Activated T-helper 1 cell treated with anti-CD3 and anti-CD28 coated beads, Interleukin-2, amount 50 U/mL, for 16 hours (primary cell): ENCODE measurements at places on chromosomes 13 and 19.

DNA sequence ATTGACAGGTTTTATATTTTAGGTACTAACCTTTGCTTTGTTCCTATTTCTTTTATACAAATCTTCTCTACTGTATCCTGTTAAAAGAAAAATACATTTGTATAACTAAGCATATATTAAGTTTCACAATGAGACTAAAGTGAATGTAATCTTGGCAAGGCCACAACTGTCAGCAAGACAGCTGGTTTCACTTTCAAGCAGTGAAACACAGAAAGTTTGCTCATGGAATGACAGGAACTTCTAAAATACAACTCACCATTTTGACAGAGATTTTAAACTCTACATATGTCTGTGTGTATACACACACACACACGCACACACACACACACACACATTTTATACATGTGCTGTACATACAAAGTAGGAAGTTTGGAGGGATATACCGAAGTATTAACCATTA is 53.3 kb downstream of the PARP4 start:
- no peak for DNase-seq

DNA sequence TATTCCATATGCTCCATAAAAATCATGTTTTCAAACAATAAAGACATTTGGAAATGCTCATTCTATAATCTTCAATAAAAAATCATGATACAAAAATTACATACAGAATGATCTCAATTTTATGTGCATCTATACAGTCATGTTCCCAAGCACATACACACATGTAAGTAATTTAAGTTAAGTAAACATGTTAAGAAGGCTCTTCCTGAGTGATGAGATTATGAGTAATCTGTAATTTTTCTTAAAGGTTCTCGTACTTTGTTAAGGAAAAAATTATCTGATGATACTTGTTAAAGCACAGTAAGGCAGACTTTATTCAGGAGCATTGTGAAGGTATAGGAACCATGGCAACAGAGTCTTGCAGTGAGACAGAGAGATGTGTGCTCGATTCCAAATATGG is 30.0 kb upstream of the DLEU7 start:
- DNase-seq: no peak

- no peak for DNase-seq
These were observed 237.1 kb downstream of the LHFPL6 start for GRCh38 chr13:39365879-39366278.

DNA sequence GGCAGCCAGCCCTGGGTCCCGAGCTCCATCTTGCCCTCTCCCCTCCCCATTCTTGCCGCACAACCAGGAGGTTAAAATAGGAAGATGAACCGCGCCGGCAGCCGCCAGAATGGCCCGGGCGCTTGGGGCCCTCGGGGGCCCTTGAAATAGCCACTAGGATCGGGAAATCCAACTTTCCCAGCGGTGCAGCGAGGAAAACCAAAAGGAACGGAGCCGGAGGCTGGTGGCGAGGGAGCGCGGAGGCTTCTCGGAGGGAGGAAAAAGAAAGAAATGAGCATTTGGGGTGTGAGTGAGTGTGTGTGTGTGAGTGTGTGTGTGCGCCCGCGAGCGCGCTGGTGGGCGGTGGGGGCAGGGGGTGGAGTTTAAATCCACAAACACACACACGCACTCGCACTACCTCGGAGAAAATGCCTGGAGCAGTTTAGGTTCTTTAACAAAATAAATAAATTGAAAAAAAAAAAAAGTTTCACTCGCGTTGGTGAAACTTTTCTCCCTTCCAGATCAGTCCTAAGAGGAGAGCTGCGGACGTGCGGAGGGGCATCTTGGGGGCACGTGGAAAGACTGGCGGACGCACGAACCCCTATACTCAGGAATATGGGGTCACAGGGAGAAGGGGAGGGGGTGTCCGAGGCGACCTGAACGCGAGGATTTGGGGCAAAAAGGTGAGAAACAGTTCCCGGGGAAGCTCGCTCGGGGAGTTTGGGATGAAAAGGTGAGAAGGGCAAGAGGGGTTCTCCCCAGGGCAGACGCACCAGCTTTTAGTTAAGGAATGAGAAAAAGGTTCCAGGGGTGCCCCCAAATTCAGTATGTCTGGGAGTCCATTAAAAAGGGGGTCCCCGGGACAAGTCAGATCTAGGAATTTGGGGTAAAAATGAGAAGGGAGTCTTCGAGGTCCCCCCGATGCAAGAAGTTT is 1.3 kb downstream of the RFX2 start:
- DNase-seq: peak; percentile 44

DNA sequence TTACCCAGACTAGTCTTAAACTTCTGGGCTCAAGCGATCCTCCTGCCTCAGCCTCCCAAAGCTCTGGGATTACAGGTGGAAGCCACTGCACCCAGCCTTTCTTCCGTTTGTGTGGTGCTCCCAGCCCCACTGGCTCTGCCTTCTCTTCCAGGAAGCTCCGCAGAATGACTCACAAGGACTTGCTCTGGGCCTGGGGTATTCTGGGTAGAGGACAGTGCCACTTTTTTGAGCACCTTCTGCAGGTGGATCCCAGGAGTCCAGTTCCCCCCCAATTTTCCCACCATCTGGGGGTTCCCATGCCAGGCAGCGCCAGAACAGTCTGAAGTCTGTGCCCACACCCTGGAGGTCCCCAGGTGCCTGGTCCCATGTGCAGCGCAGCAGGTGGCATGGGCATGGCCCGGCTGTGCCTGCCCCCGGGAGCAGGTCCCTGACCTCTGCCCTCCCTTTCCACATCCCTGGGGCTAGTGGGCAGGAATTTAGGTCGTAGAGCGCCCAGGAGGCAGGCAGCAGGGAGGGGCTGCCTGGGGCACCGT is 1.6 kb downstream of the REEP6 start:
- DNase-seq: no peak

GRCh38 chr19:34328982-34329381 is 36.0 kb upstream of the GPI start:
- DNase-seq: no peak

GRCh38 chr19:1910177-1910576 is 5.0 kb downstream of the ADAT3 start:
- no peak for DNase-seq

DNA sequence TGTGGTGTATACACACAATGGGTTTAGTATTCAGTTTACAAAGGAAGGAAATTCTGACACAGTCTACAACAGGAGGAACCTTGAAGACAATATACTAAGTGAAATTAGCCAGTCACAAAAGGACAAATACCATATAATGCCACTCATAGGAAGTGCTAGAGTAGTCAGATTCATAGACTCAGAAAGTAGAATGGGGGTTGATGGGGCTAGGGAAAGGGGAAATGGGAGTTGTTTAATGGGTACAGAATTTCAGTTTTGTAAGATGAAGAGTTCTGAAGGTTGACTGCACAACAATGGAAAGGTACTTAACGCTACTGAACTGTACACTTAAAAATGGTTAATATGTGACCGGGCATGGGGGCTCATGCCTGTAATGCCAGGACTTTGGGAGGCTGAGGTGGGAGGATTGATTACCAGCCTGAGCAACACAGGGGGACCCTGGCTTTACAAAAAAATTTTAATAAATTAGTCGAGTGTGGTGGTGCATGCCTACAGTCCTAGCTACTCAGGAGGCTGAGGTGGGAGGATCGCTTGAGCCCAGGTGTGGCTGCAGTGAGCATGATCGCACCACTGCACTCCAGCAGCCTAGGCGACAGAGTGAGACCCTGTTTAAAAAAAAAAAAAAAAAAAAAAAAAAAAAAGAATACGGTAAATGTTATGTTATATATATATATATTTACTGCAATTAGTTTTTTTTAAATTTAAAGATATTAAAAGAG is 45.0 kb downstream of the SLC15A1 start:
- DNase-seq: no peak

DNA sequence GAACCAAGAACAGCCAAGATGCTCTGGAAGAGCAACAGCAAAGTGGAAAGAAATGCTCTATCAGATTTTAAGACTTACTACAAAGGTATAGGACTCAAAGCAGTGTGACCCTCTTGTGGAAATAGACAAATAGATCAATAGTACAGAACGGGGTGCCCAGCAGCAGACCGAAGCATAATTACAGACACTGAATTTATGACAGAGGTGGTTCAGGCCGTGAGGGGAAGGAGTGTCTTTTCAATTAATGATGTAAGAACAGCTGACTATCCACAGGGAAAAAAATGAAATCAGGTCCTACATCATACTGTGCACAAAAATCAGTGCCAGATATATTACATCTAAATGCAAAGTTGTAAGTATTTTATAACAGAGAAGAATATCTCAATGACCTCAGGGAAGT is 95.6 kb downstream of the KATNAL1 start:
- DNase-seq: no peak

DNA sequence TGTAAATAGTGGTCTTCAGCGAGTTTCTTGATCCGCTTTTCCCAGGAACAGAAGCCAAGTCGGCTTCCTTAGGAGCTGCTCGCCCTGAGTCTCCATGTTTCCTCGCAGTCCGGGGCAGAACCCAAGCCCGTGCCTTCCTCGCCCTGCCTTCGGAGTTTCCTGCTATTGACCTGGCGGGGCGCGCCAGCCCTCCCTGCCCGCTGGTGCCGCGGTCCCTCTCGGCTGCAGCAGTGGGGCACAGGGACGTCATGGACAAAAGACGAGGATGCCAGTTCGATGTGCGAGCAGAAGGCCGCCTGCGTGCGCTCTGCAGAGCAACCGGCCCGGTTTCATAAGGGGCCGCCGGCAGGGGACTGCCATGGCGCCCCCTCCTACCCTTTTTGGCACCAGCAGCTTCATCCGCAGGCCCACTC is 156.6 kb downstream of the TM9SF2 start:
- peak; percentile 15 for DNase-seq

- DNase-seq: no peak
These were observed 16.4 kb upstream of the ALOX5AP start for GRCh38 chr13:30718661-30719524.

GRCh38 chr19:2381148-2381820 is 21.2 kb downstream of the TMPRSS9 start:
- DNase-seq: no peak

GRCh38 chr13:43150369-43151207 is 127.2 kb downstream of the DNAJC15 start:
- no peak for DNase-seq

GRCh38 chr13:51003642-51004041 is 94.1 kb downstream of the RNASEH2B start:
- DNase-seq: no peak

- no peak for DNase-seq
These were observed 65.4 kb upstream of the SOX1 start for GRCh38 chr13:112001571-112001970.

GRCh38 chr19:16234552-16235445 is 37.1 kb downstream of the AP1M1 start:
- no peak for DNase-seq

DNA sequence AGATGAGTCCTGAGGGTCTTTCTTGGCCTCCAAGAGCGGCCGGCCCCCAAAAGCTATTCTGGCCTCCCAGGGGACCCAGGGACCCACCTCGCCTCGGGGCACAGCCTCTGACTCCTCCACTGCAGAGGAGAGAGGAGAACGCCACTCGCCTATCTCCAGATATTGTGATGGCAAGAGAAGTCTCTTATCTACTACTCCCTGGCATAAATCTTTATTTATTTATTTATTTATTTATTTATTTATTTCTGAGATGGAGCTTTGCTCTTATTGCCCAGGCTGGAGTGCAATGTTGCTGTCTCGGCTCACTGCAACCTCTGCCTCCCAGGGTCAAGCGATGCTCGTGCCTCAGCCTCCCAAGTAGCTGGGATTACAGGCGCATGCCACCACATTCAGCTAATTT is 11.0 kb downstream of the SLC7A9 start:
- no peak for DNase-seq

- DNase-seq: no peak
These were observed 28.7 kb downstream of the STK24 start for GRCh38 chr13:98548230-98548629.

GRCh38 chr19:47047763-47048405 is 540 bp downstream of the TMEM160 start:
- DNase-seq: peak; percentile 40

DNA sequence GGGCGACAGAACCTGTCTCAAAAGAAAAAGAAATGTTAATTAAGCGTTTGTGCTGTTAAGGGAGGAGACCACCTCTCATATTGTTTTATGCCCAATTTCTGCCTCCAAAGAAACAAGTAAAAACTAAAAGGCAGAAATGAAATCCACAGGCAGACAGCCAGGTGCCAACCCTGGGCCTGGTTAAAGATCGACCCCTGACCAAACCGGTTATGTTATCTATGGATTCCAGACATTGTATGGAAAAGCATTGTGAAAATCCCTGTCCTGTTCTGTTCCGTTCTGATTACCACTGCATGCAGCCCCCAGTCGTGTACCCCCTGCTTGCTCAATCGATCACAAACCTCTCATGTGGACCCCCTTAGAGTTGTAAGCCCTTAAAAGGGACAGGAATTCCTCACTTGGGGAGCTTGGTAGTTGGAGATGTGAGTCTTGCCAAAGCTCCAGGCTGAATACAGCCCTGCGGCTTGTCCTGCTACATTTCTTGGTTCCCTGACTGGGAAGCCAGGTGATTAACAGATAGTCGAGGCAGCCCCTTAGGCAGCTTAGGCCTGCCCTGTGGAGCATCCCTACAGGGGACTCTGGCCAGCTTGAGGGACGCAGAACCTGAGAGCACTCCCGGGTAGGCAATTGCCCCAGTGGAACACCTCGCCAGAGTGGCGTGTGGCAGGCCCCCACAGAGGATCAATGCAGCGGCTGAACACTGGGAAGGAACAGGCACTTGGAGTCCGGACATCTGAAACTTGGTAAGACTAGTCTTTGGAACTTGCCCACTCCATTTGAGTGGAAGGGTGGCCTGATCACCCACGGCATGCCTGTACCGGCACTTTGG is 748 bp upstream of the ZNF552 start:
- DNase-seq: no peak

GRCh38 chr13:109249780-109250528 is 536.4 kb downstream of the IRS2 start:
- DNase-seq: no peak

DNA sequence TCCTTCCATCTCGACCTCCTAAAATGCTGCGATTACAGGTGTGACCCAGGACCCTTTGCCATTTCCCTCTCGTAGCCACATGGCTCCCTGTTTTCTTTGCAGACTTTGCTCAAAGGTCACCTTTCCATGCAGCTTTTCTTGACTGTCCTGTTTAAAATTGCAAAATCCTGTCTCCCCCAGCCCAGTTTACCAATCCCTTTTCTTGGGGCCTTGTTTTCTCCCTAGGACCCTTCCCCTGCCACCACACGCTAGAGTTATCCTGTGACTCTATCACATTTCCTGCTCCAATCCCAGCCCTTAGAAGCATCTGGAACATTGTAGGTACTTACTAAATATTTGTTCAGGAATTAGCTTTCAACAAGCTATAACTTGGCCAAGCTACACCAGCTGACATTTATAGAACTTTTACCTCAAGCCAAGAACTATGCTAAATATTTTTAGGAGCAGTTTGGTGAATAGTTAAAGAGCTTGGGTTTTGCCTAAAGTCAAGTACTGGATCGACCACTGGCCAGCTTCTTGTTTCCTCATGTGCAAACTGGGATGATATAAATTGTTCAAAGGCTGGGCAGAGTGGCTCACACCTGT is 9.1 kb upstream of the SERTAD3 start:
- no peak for DNase-seq

- no peak for DNase-seq
These were observed 21.2 kb upstream of the TOMM40 start for GRCh38 chr19:44869733-44870470.

- DNase-seq: no peak
These were observed 485.5 kb downstream of the DIAPH3 start for GRCh38 chr13:59677966-59678814.
